ENCODE measurements at places on chromosomes 6 and 20.

GRCh38 chr6:111661541-111662061 is 55.9 kb upstream of the TRAF3IP2 start:
- no peak for DNase-seq

DNA sequence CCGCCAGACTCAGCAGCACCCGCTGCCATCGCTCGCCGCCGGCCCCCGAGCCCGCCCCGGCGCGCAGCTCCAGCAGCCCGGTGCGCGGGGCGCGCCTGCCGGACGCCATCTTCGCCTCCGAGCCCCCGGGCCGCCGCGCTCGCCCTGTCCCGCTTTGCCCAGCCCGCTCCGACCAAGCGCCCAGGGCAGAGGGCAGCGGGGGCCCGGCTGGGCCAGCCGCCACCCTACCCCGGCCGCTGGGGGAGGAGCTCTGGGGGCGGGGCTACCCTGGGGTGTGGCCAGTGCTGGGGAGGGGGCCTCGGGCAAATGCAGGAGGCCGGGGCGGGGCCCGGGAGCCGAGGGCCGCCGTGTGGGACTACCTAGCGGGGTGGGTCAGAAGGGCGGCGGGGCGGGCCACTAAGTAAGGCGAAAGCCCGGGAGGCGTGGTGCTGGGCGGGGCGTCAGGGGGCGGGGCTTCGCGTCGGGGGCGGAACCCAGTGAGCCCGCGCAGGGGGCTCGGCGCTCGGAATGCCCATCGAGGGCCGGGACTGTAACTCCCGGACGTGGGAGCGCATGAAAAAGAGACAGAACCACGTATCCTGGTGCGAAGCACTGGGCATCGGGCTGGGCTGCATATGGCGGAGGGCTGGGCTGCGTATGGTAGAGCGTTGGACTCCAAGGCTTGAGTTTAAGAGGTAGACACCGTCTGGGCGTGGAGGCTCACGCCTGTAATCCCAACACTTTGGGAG is at the start of gene SNTA1:
Gene SNTA1 (minus strand): TSS at position 252 of the 728 bp plus-strand sequence. CDS start 143 bp downstream, at position 109.
- DNase-seq: peak; percentile 75

DNA sequence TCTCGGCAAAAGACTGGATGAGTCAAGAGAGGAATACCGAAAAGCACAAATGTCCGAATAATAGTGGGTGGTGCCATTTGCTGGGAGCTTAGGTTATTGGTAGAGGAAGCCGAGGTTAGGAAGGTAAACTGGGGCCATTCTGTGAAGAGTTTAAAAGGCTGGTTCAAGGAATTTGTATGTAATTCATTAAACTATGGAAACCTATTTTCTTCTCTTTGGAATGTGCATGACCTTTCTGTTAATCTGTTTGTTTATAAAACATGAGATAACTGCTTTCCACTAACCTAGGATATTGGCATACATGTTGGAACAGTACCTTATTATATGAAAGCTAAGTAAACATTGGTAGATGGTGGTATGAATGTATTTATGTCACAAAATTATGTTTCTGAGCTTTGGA is 71.8 kb downstream of the LCA5 start:
- DNase-seq: no peak

- DNase-seq: no peak
These were observed 232.2 kb downstream of the SYNDIG1 start for GRCh38 chr20:24701668-24702067.

DNA sequence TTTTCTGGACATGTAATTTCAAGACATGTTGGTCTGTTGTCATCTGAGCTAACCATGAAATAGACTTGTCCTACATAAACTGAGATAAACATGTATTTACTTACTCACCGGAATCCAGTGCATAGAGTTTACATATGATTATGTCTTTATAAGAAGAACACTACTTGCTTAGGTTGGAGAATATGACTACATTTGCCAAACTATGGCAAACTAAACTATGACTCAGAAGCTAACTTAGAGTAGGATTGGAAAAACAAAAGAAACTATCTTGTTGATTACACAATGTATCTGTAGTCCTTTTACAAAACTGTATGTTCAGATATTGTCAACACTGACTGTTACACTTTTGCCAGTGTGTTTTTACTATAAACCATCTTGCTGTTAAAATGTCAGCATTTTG is 113.3 kb downstream of the CRYBG1 start:
- DNase-seq: no peak

- no peak for DNase-seq
These were observed 97.9 kb downstream of the SULF2 start for GRCh38 chr20:47687095-47687987.

GRCh38 chr6:135731116-135731515 is 120.4 kb upstream of the PDE7B start:
- DNase-seq: no peak

- no peak for DNase-seq
These were observed 42.2 kb downstream of the ZHX3 start for GRCh38 chr20:41275301-41275731.

GRCh38 chr6:36127462-36128016 is 2.8 kb upstream of the MAPK13 start:
- DNase-seq: no peak

- no peak for DNase-seq
These were observed 9.1 kb downstream of the TXLNB start for GRCh38 chr6:139282684-139283083.

GRCh38 chr6:124517339-124517738 is 444.9 kb upstream of the RNF217 start:
- no peak for DNase-seq

GRCh38 chr6:119032428-119032827 is 46.0 kb downstream of the FAM184A start:
- DNase-seq: no peak

- DNase-seq: no peak
These were observed 34.0 kb downstream of the PERP start for GRCh38 chr6:138073264-138073663.

DNA sequence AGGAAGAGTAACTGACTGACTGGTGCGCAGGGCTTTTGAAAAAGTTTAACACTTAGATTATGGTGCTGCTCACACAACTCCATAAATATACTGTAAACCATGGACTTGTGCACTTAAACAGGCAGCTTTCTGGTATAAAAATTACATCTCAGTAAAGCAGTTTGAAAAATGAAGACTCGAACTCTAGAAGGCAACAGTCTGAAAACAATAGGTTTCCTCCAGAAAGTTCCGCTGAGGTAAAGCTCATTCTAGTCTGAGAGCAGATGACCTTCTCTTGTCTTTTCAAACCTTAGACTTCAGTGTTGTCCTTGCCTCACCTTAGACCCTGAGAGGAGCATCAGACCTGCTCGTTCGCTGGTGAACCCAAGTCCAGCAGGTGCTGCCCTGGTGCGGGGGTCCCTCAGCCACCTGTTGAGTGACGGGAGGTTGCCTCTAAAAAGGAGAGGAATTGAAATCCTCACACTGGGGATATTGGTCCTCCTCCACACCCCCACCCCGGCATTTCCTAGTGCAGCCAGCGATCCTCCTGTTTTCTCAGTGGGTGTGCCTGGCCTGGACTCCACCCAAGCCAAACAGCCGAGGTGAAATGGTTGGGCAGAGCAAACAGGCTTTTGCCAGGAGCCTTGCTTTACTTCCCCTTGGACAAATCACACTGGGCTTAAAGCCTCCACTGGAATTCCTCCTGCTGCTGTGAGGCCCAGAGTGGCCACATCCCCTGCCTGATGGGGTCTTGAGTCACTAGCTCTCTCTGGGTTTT is 14.7 kb upstream of the PYGB start:
- DNase-seq: no peak

GRCh38 chr20:55961376-55962330 is 43.7 kb downstream of the CBLN4 start:
- DNase-seq: no peak

DNA sequence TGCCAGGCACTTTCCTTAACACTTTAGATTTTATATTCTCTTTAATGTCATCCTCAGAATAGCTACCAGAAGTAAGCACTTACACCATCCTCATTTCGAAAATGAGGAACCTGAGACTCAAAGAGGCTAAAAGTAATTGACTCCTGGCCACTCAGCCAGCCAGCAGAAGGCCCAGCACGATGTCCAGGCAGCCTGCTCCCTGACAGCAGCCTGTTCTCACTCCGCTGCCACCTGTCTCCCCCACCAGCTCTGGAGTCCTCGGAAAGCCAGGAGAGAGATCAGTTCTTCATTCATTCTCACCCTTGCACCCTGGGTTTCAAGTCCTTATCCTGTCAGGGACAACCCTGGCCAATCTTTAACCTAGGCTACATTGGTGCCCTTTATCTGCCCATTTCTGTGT is 174.0 kb downstream of the SASH1 start:
- DNase-seq: no peak

DNA sequence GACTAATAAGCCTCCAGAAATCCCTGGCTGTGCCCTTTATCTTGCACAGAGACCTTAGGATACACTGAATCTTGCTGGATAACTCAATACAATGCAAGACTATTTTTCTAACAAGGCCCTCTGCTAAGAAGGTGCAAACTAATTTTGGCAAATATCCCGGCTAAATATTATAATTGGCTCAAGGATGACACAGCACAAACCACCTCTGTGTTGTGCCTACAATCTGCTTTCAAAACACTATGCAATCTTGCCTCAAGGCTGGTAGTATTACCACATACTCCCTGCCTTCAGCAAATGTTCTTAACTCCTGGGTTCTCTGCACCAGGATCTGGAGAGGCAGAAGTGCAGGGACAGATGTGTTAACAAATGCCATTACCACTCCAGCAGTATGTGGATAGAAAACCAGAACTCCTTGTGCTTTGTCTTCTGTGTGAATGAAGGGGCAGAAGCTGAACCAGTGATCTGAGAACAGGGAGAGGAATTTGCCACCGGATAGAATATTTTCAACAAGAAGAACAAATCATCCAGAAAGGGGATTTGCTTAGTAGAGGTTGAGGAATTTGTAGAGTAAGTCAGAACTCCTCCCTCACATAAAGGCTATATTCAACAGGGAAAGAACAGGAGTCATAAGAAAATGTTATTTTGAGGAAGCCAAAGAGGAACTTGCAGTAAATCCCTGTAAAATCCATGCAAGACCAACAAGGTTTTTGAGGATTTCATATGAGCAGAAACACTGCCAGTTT is 74.1 kb upstream of the SLC4A11 start:
- no peak for DNase-seq

- DNase-seq: no peak
These were observed 45.5 kb downstream of the TTI1 start for GRCh38 chr20:37987602-37988290.

DNA sequence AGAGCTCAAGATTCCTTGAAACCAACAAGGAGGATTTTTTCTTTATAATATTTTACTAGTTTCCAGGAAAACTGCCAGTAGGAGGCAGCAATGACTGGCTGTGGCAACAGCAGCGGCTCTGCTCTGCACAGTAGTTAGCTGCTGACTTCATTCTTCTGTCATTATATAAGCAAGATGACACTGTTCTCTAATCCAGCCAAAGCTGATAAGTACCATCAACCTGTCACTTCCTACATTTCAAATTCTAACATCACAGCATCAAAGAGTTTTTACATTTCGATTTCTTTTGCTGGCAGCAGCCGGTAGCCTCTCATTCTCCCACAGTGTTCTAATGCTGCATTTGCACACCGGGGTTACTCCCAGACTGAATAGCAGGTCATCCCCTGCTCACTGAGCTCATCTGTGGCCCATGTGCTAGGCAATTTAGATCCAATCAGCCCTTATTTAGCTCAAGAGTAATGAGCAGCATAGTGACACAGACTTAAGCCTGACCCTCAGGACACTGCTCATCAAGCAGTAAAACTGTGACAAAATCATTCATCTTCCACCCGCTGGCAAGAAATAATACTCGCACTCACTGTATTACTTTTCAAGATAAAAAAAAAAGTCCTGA is 67.8 kb downstream of the MMS22L start:
- no peak for DNase-seq

DNA sequence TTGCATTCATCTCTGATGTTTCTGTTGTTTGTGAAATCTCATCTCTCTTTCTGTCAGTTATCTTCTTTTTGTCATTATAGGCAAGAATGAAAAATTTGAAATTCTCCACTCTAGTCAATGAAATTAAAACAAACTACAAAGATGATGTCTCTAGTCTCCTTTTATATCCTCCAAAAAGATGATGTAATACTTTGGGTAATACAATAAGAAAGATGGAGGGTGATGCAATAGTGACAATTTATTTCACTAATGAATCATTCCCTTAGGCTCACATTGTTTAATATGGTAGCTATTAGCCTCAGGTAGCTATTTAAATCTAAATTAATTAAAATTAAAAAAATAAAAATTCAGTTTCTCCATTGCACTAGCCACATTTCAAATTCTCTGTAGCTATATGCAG is 145.4 kb downstream of the UST start:
- no peak for DNase-seq

GRCh38 chr6:163579111-163579879 is 164.8 kb downstream of the QKI start:
- no peak for DNase-seq

DNA sequence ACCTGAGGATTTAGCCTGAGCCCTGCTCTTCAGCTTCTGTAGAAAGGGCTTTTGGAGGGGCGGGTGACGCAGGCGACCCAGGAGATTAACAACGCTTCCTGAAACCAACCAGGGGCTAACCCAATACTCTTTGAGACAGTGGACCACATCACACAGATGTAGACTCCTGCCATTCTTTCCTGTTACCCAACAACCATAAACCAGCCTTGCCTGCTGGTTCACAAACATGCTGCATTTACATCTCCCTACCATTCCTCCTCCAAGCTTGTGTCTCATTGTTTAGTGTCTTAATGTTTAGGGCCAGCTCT is 28.3 kb downstream of the PPP1R16B start:
- DNase-seq: peak; percentile 46

- no peak for DNase-seq
These were observed 636.6 kb upstream of the MAN1A1 start for GRCh38 chr6:119985952-119986736.

- no peak for DNase-seq
These were observed 8.7 kb upstream of the RBPJL start for GRCh38 chr20:45297786-45298497.

GRCh38 chr20:48880981-48881657 is 40.4 kb upstream of the ARFGEF2 start:
- DNase-seq: no peak

- no peak for DNase-seq
These were observed 136.4 kb downstream of the LINC00237 start for GRCh38 chr20:20969701-20970280.

DNA sequence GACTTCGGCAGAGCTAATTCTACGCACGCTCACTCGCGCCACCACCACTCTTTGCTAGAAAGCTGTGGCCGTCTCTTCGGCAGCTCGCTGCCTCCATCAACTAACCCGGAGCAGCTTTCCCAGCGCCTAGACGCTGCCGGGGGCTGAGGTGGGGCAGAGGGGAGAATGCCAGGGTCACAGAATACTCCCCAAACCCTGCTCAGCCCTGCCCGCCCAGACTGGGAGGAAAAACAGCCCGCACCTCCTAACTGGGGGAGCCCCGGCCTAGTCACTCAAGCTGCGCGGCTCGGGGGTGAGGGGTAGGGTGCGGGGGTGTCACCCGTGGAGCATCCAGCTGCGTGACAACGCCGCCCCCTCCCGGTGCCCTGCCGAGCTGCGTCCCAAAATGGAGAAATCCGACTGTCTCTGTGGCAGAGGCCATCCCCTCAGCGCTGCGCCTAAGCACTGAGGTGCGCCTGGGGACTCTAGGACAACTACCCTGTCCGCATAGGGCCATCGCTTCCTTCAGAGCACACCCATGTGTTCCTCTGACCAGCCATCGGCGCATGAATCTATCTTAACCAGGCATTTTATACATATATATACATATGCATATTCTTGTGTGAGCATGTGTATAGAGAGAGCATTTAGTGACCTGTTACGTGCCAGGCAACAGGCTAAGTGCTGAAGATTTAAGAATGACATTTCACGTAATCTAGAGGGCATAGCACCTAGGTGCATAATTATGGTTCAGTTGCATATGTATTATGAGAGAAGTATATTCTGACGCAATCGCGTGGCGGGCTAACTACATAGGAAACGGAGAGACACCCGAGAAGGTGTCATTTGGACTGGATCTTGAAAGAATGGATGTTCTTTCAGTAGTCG is 1.5 kb upstream of the TENT5A start:
- peak; percentile 75 for DNase-seq

GRCh38 chr20:17856024-17856564 is 112.5 kb downstream of the SNX5 start:
- no peak for DNase-seq

All from T follicular helper cell (primary cell).